ENCODE measurements at places on chromosomes 4 and X.
A peak's percentile ranks its signal among the peaks of the same experiment; 100 is the strongest.

DNA sequence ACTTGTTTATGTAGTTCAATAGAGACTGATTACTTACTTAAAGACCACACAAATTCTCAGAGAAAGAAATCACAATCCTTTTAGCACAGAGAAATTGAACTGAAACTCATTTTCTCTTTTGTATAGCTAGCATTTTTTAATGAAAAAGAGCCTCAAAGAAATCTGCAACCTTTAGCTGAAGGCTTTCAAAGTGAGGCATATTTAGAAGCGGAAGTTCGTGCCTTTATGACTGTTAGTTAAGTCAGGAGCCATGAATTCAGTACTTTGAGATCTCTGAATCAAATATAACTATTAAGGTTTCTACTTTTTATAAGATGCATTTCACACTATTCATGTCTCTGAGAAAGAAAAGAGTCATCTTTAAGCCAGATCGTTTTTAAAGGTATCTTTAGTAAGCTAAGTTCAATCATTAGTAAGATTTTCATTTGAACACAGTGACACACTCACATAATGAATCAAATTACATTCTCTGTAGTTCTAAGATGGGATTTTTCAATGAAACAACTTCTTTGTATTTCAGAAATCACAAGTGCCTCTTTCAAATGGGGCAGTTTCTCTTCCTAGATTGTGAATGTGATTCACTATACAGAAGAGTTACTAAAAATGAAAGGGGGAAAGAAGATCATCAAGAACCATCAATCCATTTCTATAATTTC, 61.4 kb downstream of the SMARCA1 start:
- DNase-seq = no peak

GRCh38 chr4:21811565-21811964, 137.0 kb downstream of the KCNIP4 start:
- DNase-seq = peak; percentile 72

- DNase-seq = peak; percentile 44
Observed at GRCh38 chr4:152357206-152357605, 178.7 kb downstream of the FBXW7 start.

DNA sequence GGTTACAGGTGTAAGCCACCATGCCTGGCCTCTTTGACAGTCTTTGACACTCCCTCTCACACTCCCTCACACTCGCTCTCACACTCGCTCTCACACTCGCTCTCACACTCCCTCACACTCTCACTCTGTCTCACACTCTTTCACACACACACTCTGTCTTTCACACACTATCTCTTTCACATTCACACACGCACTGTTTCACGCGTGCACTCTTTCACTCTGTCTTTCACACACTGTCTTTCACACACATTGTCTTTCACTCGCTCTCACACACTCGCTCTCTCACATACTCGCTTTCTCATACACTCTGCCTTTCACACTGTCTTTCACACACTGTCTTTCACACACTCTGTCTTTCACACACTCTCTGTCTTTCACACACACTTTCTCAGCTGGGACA, 167.1 kb upstream of the CXCL13 start:
- no peak for DNase-seq

Measured in fibroblast of skin of scalp (primary cell).